ENCODE measurements at places on chromosomes 1 and 21. TPM values are rescaled to one million over a fixed set of nuclear protein-coding genes. Genes with fewer than 3 reads are reported as not detected.

DNA sequence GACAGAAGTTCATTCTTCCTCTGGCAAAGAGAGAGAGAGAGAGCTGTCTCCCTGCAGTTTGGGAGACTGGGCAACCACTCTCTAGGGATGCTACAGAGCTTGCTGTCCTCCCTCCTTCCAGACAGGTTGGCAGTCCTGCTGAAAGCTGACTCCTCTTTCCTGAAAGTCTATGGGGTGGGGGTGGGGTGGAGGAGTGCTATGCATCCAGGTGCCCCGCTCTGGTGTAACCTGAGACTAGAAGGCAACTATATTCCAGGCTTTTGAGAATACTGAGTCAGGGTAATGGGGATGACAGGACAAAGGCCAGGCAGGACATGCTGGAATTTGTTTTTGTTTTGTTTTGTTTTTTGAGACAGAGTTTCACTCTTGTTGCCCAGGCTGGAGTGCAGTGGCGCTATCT is 55.4 kb downstream of the OPTC start:
- no peak for DNase-seq

DNA sequence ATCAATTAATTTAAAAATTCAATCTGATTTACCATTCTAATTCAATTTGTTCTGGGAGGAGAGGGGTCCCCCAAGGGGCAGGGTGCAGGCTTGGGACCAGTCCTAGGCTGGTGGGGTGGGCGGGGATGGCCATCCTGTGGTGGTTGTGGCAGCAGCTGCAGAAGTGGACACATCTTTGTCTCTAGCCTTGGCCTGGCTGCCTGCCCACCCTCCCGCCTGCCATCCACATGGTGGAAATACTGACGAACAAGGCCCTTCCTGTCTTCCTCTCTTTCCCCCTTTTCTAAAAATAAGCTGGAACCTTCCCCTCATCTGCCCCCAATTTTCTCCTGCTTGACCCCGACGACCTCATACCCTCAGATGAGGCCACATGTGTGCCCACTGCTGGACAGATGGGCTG is 130.9 kb downstream of the FOXD2 start:
- DNase-seq, result no peak

Gene RIIAD1
- polyA plus RNA-seq, result not detected

- no peak for DNase-seq
These were observed 17.1 kb downstream of the ABCG1 start for GRCh38 chr21:42236014-42236413.

DNA sequence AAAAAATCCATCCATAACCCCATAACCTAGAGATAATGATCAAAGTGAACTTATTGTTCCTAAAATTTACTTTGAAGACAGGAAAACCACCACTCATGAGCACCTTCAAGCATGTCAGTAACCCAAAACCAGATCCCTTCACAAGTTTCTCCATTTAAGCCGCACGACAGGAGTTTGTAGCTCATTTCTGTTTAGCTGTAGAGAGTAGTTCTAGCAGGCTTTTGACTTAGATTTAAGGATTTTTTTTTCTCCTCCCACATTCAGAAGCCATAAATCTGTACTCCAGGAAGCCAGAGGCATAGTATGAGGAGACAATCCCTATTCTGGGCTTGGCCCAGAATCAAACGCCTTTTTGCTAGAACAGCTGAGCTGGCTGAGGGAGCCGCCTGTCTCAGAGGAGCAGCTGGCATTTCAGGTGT is 25.6 kb downstream of the TOMM20 start:
- DNase-seq, result no peak

DNA sequence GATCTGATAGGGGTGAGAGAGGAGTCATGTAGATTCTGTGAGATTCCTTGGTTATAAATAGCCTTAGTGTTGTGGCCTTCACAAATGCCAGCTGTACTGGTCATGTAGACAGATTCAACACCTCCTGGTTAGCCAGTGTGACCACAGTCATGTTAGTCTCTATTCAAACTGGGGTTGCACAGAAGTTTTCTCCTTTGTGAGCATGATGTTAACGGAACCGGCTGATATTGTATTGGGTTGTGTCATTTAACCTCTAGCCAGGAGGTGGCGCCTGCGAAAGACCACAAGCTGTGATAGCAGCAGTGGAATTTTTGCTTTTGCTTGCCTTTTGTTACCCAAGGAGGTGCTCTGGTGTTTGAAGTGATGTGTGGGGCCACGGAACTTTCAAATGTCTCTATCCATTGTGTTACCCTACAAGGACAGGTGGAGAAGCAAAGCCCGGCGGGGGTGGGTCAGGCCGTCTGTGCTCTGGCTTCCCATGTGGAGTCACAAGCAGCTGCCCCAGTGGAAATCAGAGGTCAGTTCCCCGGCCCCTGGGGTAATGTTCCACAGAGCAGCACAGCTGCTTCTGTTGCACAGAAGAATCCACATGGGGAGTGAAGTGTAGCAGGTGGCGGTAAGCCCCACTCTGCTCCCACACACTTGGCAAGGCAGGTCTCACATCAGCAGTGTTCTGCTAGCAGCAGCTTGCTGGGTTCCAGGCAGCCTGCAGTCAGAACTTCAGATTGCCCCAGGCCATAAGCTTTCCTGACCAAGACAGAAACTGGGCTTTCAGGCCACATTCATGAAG is 112.6 kb downstream of the ADAMTS1 start:
- DNase-seq, result no peak

DNA sequence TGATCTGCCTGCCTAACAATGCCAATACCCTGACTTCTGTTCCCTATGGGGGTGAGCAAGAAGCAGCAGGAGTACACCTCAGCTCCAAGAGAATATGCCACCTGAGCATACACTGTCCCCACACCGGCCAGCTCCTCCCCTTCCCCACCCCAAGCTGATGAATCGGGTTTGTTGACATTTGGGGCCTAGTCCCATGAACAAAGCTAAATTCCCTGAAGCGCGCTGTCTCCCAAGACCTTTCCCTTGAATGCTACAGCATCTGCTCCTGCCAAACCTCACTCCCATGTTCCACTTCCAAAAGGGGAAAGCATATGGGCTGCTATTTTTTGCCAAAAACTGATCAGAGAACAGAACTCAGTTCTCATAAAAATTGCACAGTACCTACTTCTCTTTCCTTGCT is 220.4 kb upstream of the CAMK1G start:
- no peak for DNase-seq

Gene HSD3B2
- polyA plus RNA-seq, result 1.7 TPM

Gene NCAM2
- polyA plus RNA-seq, result 5.6 TPM

DNA sequence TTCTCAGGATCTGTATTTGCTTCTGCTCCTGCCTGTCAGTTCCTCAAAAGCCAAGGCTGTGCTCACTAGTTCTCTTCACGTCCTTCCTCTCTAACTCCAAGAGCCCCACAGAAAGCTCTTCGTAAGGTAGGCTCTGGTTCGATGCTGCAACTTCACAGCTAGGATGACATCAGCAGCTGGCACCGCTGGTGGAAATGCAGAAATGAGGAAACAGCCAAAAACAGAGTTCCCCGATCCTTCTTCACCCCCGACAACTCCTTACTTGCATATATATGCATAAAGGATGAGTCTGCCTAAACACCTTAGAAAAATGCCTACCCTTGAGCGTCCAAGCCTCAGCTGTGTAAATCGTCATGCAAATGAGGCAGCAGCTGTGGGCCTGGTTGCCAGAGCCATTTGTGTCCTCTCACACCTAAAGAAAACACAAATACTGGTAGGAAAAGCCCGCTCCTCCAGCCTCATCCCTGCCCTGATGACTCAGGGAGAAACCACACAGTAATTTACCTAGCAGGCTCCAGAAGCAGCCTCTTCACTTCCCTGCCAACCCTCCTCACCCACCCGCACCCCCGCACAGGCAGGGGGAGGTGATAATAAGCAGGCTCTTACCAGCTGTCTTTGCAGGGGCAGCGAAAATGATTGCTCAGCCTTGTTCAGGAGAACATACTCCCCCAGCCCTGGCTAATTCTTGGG is 28.2 kb downstream of the BATF3 start:
- DNase-seq, result no peak

Measured in left renal cortex interstitium (tissue), 4 donors.